ENCODE measurements at places on chromosomes 5 and 9. TPM values are rescaled to one million over a fixed set of nuclear protein-coding genes. Genes with fewer than 3 reads are reported as not detected.

DNA sequence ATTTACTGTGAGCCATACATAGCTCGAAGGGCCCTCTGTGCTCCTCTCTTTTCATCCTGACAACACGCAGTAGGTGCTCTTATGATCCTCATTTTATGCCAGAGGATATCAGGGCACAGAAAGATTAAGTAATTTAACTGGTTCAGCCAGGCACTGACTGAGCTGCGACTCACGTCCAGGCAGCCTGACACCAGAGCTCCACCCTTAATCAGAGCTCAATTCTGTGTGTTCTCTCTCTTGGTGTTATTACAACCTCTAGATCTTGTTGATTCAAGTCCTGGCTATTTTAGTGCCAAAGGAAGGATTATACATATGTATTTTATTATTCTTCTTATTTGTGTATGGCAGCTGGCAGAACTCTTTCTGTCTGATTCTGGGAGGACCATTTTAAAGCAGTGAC is 59.7 kb downstream of the OSMR start:
- DNase-seq = no peak

DNA sequence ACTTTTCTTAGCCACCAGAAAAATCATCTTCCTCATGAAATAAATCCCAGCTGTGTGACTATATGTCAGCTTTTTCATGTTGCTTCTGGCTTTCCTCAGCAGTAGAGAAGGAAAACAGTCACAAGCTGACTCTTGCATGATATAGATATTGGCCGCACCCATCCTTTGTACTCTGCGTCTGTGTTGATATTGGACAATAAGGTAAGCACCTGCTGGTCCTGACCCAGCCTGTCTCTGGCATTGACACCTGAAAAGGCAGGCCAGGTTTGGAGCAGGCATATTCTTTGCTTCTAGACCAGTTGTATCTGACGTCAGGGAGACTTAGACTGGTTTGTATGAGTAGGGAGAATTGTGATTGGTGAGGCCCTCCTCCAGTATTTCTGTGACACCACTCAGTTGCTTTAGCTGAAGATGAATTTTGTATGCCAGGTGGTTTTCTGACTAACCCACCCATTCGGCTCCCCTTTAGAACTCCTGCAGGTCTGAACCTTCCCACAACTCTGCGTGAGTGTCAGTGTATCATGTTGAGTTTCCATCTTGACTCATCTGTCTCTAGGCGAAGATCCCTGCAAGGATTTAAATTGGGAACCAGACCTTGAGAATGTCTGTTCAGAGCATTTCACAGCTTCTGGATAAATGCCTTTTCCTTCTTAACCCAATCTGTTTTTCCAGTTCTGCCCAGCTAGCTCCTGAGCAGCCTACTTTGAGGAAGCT is 151.2 kb upstream of the RUSC2 start:
- DNase-seq = no peak

DNA sequence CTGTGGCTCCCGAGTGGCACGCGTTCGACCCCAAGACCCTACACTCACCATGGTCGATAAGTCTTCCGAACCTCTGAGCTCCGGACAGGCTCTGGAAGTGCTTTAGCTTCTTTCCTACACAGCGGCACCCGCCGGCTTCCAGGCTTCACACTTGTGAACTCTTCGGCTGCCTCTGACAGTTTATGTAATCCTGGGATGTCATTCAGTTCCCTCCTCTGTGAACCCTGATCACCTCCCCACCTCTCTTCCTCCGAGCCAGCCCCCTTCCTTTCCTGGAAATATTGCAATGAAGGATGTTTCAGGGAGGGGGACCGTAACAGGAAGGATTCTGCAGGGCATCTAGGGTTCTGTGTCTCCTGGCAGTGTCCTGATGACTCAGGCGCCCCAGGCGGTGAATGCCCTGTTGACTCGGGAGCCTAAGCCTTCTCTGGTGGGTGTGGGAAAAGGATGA is at the start of gene CD14:
Gene CD14, minus strand, starts transcription at position 155 of the 451 bp plus-strand sequence. Its CDS starts 104 bp downstream, at position 51.
- no peak for DNase-seq

GRCh38 chr5:79297661-79298060 is 61.7 kb downstream of the JMY start:
- no peak for DNase-seq

DNA sequence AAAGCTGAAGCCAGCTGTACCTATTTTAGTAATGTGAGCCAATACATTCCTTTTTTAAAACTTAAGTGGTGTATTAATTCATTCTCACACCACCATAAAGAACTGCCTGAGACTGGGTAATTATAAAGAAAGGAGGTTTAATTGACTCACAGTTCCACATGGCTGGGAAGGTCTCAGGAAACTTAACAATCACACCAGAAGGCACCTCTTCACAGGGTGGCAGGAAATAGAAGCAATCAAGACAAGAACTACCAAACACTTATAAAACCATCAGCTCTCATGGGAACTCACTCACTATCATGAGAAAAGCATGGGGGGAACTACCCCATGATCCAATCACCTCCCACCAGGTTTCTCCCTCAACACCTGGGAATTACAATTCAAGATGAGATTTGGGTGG is 21.0 kb downstream of the ESM1 start:
- DNase-seq = no peak

DNA sequence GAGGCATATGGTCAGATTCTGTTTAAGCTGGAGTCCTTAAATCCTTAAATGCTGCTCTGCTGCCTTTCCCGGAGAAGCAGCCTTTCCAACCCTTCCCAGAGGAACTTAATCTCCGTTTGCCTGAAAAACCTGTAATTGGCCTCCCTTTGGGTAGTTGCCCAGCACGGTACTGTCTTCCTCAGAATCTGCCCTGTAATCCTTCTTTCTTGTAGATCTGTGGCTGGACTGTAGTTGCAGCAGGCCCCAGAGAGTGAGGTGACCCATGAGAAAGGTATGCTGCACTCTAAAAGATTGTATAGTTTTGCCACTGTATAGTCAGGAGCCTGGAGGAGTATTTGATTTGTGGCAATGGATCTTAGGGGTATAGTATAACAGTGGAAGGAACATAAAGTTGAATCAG is 11.7 kb downstream of the SPIN1 start:
- peak; percentile 81 for DNase-seq

GRCh38 chr5:164885179-164885578 is 1379.8 kb downstream of the MAT2B start:
- DNase-seq = no peak

NTRK2 gene
- not detected for total RNA-seq

EQTN gene
- not detected for total RNA-seq

EEIG1 gene
- total RNA-seq = 21.4 TPM

DNA sequence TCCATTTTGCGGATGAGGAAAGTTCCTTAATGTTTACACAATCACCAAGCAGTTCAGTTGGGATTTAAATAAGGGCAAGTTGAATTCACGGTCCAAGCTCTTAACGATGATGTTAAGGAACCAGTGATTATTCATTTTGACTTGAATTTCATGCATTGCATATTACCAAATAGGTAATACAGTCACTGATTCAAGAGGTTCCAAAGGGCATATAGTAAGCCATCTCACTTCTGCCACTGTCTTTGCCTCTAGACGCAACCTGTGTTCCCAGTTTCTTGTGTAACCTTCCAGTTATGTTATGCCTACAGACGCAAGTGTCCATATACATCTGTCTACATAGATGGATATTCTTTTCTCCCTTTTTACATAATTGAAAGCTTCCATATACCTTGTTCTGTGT is 39.9 kb upstream of the EPB41L4B start:
- no peak for DNase-seq

GRCh38 chr5:119078071-119078846 is 7.4 kb downstream of the DMXL1 start:
- DNase-seq = no peak

DNA sequence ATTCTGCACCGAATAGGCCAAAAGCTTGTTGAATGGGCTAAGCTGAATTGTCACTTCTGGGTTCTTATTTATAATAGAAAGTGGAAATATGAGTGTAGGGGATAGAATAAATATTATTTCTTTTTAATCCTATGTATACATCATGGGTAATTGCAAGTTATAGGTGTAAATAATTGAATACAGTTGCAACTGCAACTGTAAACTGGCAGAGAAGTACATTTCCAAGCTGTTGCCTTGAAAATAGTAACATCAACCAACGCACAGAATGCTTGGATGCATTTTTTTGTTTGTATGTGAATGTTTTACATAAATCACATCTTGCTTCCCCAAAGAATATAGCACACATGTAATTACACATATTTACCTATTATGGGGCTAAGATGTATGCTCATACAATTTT is 234.1 kb downstream of the NNT start:
- no peak for DNase-seq

DNA sequence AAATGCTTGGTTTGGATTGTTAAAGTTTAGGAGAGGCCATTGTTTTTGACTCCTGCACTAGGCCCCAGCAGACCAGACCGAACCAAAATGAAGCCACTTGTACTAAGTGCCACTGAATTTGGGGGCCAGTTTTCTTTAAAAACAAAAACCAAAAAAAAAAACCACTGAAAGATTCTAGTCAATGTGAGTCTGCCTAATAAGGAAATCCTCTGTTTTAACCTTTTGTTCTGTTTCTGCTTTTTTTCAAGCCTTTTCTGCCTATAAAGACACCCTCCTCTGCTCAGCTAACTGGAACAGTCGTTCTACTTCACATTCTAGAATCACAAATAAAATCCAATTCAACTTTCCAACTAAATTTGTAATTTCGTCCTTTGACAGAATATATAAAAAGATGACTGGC is 64.9 kb downstream of the SERINC5 start:
- no peak for DNase-seq

RFX3 gene
- total RNA-seq = 3.1 TPM
